Left ventricle myocardium superior (tissue), 1 donor: ENCODE measurements at places on chromosomes 1 and 21. TPM values are rescaled to one million over a fixed set of nuclear protein-coding genes. Genes with fewer than 3 reads are reported as not detected.

DNA sequence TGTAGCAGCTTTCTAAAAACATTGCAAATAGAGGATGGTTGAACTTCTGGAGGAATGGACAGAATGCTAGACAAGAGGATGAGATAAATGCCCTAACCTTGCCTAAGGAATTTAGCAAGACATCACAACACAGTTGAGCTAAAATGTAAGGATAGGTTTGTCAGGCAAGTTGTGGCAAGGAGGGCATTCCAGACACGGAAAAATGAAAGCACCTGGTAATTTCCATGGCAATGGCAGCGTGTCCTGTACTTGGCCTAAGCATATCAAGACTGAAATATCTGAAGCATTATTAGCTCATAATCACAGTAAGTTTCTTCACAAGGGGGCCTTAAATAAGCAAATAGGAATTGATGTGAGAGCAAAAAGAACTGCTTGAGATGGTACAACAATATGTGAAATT, 105.1 kb upstream of the USP25 start:
- no peak for DNase-seq

DNA sequence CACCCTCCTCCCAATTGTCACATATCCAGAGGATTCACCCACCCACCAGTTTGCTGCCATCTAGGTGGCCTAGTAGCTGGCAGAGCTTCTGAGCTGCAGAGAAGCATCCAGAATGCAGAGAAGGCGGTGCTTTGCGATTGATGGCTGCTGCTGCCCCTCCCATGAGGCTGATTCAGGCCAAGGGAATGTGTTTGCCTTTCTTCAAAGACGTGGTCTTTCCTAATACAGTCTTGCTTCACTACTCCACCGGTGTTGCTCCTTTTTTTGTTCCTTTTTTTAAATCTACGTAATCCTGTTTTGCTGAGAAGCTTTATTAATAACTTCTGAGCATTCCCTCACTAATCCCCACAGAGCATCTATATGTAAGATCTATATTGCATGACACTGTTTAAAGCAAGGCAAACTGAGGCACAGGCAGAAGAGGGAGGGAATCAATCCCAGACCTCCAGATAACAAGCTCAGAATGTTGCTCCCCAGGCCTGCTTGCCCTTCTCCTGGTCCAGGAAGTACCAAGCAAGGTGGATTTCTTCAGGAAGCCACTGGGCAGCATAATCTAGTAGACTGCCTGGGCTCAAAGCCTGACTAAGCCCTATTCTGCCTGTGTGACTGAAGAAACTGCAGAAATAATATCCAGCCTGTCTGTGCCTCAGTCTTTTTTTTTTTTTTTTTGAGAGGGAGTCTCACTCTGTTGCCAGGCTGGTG, 275.5 kb upstream of the FMN2 start:
- DNase-seq, result no peak

DNA sequence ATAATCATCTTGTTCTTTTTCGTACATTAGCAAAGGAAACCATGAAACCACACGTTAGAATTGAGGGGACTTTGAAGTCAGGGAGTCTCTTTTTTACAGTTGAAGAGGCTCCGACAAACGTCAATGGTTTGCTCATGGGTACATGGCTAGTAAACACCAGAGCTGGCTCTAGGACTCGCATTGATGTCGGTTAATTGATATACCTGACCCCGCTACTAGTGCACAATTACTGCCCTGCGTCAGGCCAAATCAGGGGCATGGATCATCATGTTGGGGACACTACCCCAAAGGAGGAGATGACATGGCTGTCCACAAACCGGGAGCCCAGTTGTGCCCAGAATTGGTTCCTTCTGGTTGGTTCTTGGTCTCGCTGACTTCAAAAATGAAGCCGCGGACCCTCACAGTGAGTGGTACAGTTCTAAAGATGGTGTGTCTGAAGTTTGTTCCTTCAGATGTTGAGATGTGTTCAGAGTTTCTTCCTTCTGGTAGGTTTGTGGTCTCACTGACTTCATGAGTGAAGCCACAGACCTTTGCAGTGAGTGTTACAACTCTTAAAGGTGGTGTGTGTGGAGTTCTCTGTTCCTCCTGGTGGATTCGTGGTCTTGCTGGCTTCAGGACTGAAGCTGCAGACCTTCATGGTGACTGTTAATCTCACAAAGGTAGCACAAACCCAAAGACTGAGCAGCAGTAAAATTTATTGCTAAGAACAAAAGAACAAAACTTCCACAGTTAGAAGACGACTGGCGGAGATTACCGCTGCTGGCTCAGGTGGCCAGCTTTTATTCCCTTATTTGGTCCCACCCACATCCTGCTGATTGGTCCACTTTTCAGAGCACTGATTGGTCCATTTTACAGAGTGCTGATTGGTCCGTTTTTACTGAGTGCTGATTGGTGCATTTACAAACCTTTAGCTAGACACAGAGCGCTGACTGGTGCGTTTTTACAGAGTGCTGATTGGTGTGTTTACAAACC, 126.9 kb upstream of the ERRFI1 start:
- DNase-seq, result no peak

DNA sequence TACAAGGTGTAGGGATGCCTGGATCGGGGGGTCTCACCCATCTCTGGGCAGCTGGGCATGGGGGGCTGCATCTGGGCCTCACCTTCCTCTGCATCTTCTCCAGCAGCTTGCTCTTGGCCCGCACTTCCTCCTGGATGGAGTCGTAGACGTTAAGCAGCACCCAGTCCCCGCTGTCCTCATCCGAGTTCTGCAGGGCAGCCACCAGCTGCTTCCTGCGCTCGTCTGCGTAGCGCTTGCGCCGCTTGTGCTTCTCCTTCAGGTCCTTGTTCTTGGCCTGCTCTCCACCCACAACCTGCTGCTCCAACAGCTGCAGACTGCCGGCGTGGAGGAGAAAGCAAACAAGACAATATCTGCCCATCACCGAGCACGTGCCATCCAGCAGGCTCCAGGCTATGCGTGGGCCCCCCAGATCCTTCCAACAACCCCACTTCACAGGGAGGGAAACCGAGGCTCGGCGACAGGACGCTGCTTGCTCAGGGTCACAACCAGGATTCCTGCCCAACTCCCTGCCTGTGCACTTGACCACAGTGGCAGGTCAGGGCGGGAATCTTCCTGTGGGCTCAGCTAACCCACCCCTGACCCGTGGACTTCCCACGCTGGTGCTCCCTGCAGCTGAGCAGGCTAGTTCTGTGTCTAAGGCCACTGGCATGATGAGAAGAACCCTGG, 21.5 kb upstream of the DDOST start:
- peak; percentile 61 for DNase-seq

DNA sequence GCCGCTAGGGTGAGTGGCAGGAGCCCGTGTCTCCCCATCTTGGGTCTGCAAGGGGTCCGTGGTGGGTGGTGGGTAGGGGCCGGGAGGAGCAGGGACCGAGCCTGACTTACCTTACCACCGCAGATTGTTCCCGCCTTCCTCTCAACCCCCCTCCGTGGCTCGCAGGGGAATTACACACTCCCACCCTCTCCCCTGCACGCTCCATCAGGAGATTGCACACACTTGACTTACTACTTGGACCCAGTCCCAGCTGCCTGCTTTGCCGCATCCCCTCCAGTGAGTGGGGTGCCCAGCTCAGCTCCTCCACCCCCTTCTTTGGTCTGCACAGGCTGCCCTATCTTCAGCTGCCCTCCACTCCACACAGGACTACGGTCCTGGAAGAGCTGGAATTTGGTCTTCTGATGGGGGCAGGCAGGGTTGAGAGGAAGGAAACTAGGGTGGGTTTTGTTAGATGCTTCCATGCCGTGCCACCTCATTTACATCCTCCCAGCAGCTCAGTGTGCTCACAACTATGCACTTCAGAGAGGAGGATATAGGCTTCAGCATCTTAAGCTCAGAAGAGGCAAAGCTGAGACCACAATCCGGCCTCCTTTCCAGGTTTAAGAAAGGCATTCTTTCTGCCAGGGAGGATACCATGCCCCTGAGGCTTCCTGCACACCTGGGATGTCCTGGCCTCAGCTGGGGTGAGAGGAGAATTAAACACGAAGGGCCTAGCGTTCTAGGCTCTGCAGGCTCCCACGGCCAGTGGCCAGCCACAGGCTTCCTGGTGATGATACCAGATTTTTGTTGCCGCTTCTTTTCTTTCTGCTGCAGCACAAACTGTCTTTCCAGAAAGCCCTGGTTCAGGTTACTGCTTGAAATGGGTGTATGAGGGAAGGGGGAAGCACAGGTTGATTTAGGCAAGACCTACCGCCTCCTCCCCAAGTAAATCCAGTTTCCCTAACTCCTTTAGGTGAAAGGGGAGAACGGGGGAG, 2.3 kb downstream of the KCNC4 start:
- no peak for DNase-seq

DNA sequence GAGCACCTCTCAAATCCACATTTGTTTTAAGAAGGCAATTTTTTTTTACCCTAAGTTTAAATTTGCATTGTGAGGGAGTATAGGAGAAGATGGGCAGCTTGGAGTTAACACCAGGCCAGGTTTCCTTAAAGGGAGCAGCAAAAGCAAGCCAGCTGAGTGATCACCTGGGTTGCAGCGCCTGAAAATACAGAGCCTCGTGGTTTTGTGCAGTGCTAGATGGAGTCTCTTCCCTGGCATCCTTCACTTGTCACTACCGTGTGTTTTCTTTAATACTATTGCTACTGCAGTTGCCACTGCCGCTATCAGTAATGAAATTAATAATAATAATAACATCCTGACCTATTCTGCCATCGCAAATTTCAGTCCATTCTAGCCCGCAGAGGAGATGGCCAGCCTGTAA, 35.2 kb upstream of the VAV3 start:
- no peak for DNase-seq

DNA sequence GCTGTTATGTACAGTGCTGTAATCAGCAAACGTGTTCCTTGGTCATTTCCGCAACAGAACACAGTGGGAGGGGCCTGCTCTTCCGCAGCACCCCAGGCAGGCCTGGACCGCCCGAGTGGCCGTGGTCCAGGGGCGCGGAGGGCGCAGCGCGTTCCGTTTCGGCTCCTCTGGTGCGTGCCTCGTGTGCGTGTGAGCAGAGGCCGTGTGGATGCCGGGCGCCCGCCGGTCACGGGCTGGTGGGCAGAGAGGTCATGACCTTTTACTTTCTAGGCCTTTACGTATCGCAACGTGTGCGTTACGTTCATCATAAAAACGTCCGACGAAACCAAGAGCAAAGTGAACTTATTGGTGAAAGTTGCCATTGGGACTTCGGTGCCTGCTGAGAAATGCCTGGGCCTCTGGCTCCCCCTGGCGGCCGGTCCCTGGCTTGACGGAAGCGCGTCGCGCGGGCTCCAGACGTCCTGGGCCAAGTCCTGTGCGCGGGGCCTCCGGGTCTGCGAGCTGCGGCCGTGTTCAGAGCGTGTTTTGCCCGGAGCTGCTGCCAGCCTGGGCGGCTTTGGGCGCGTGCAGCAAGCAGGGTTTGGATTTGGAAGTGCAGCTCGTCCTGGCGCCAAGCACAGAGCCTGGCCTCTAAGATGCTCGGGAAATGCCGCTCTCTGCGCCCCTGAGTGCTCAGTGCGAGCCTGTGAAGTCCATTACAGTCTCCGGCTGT, 34.4 kb downstream of the COL18A1 start:
- DNase-seq, result peak; percentile 92

DNA sequence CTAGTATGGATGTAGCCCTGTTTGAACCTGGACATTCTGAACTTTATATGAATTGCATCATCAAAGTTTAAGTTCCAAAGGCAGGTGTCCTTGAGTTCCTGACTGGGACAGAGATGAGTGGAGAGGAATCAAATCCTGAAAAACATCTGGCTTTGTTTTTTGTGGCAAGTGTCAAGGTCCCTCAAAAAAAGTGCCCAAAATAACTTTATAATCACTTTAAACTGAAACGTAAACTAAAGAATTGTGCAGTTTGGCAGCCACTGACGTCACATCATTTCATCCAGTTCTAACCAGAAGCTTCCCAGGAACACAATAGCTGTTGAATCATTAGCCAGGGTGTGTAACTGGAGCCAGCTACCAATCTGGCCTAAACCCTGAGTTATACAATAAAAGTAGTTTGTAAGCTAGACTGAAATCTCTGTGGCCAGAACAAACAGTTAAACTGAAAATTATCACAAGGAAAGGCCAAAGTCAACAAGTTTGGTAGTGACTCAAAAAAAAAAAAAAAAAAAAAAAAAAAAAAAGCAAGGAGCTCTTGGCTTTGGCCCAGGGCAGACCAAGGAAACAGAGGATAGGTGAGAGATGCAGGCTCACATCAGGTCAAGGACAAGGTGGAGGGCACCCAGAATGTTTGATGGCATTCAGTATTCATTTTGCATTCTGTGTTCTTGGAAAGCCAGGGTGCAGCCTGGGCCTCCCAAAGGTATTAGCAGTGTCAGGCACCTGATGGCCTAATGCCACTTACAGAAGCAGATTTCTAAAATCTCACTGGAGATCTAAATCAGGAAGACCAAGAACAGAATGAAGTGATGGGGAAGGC, 74.3 kb downstream of the TNFSF18 start:
- DNase-seq, result no peak

Gene VTCN1
- not detected for total RNA-seq

Gene STYXL2
- total RNA-seq, result 121 TPM
